ENCODE measurements at places on chromosomes 12 and 14. TPM values are rescaled to one million over a fixed set of nuclear protein-coding genes. Genes with fewer than 3 reads are reported as not detected.

The RAB15 gene
- 3.2 TPM for total RNA-seq

- peak overlapping the region; percentile 90 for H3K27ac ChIP-seq
- no peak for DNase-seq
- H3K36me3 ChIP-seq = no peaks in the 10 kb centered on the region
- H3K4me1 ChIP-seq = no peaks in the 10 kb centered on the region
- peak overlapping the region; percentile 90 for H3K4me3 ChIP-seq
- no peaks in the 10 kb centered on the region for H3K27me3 ChIP-seq
Observed at GRCh38 chr12:58920961-58921861, 907 bp upstream of the LRIG3 start.

The KRT74 gene
- total RNA-seq = not detected

DNA sequence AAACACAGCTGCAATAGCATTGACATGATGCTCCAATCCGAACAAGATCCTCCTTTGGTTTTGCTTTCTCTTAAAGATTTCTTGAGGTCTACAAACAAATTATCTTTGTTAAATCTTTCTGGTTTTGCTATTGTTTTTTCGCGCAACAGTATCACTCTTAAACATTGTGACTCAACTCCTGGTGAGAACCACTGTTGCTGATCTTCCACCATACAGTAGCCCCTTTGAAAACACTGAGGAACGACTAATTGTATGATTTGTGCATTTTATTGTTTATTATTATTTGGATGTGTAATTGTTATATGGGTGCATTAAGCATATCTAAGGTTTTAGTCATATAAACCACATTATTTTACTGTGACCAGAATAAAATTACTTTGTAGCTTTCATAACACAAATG is 282.8 kb downstream of the EGLN3 start:
- no peaks in the 10 kb centered on the region for H3K36me3 ChIP-seq
- no peaks in the 10 kb centered on the region for H3K27me3 ChIP-seq

DNA sequence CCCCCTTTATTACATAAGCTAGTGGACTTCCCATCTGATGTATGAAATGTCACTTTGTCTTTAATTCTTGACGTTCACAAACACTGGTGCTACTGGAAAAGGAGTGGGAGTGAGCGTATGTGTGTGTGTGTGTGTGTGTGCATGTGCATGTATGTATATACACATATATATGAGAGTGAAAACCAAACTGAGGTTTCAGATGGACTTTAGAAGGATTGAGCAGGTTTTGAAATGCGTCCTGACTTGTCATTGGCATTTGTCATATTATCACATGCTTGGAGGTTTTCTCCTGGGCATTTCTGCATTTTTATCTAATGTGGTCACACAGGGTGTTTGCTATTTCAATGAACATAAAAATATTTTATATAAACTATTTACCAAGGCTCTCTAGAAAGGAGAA is 1085.9 kb downstream of the BCL11B start:
- no peaks in the 10 kb centered on the region for H3K27me3 ChIP-seq
- H3K36me3 ChIP-seq = no peaks in the 10 kb centered on the region
- DNase-seq = no peak
- no peaks in the 10 kb centered on the region for H3K4me1 ChIP-seq
- H3K27ac ChIP-seq = no peak overlapping the region

The DEGS2 gene
- total RNA-seq = 0.54 TPM

GRCh38 chr12:70732287-70732686 is 95.1 kb upstream of the PTPRB start:
- H3K27me3 ChIP-seq = no peaks in the 10 kb centered on the region
- no peak overlapping the region for H3K4me3 ChIP-seq
- no peak overlapping the region for H3K27ac ChIP-seq
- DNase-seq = no peak
- H3K36me3 ChIP-seq = no peaks in the 10 kb centered on the region

- peaks cover 6% of the 10 kb centered on the region for H3K4me1 ChIP-seq
- no peak for DNase-seq
- H3K36me3 ChIP-seq = no peaks in the 10 kb centered on the region
- no peak overlapping the region for H3K27ac ChIP-seq
- no peak overlapping the region for H3K4me3 ChIP-seq
Observed at GRCh38 chr14:71959055-71959454, 26.8 kb downstream of the RGS6 start.

GRCh38 chr14:91342206-91342760 is 75.3 kb downstream of the CCDC88C start:
- H3K4me3 ChIP-seq = no peak overlapping the region
- H3K27ac ChIP-seq = no peak overlapping the region
- H3K4me1 ChIP-seq = no peaks in the 10 kb centered on the region
- no peak for DNase-seq
- no peaks in the 10 kb centered on the region for H3K36me3 ChIP-seq
- H3K27me3 ChIP-seq = no peaks in the 10 kb centered on the region

DNA sequence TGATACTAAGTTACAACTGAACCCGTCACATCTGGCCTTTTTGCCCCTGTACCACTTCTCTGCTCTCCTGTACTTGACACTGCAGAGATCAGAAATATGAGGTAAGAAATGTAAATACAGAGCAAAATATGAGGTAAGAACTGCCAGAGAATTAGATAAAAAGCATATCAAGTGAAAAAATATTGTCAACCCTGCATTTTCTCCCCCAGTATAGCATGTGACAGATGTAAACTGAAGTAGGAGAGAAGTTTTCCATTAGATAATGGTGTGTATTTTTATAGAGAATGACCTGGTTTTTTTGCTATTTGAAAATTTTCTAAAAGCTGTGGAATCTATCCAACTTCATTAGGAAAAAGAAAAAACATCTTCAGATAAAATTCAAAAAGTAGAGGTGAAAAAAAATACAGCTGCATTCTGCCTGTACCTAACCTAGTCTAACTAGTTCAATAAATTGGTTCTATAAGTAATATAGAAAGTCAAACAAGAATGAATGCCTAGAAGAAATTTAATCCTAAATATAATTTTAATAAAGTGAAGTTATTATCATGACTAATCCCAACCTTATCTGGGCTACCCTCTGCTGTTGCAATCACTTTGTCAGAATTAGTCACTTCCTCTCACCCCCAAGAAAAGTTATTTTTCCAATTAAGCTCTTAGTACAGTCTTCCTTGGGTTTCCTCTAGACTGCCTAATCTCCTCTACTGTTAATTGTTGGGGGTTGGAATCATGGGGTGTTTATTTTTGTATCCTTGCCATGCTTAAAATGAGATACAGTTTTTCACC is 210.0 kb downstream of the RASSF9 start:
- H3K4me3 ChIP-seq = no peak overlapping the region
- no peak overlapping the region for H3K27ac ChIP-seq
- no peaks in the 10 kb centered on the region for H3K36me3 ChIP-seq
- no peaks in the 10 kb centered on the region for H3K27me3 ChIP-seq
- H3K4me1 ChIP-seq = no peaks in the 10 kb centered on the region

The AQP6 gene
- 0.71 TPM for total RNA-seq

DNA sequence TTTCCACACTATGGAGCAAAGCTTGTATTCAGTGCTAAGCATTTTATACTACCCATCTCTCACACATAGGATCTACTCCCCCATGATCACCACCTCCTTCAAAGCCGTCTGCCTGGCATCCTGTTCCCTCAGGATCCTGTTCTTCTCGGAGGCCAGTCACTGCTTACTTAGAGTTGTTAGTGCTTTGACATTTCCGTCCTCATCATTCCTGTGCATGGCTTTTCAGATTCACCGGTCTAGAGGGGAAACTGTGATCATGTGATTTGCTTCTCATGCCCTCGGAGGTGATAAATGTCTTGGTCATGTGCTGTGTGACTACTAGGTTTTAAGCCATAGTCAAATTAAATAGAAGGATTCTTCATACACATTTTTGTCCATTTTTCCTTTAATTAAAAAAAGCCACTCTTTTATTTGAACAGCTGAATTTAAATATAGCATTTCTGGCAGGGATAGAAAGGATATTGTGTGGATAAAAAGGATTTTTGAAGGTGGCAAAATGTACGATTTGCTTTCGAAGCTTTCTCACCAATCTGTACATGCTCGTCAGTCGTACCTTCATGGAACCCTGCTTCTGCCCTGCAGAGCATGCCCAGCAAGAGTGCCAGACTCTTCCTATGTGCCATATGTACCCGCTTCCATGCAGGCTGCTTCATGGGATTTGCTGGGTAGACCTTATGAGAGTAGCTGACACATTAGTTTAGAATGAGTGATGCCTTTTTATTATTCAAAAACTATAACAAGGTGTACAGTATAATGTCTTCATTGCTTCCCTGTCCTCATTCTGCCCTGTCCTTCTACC is 53.3 kb downstream of the BMAL2 start:
- H3K36me3 ChIP-seq = no peaks in the 10 kb centered on the region
- H3K27ac ChIP-seq = no peak overlapping the region
- H3K4me1 ChIP-seq = no peaks in the 10 kb centered on the region
- no peak for DNase-seq
- H3K4me3 ChIP-seq = no peak overlapping the region
- no peaks in the 10 kb centered on the region for H3K27me3 ChIP-seq

- no peak overlapping the region for H3K4me3 ChIP-seq
- DNase-seq = no peak
- H3K4me1 ChIP-seq = no peaks in the 10 kb centered on the region
- no peaks in the 10 kb centered on the region for H3K27me3 ChIP-seq
- peaks cover 5% of the 10 kb centered on the region for H3K36me3 ChIP-seq
Observed at GRCh38 chr12:47231456-47231855, 151.7 kb upstream of the AMIGO2 start.

DNA sequence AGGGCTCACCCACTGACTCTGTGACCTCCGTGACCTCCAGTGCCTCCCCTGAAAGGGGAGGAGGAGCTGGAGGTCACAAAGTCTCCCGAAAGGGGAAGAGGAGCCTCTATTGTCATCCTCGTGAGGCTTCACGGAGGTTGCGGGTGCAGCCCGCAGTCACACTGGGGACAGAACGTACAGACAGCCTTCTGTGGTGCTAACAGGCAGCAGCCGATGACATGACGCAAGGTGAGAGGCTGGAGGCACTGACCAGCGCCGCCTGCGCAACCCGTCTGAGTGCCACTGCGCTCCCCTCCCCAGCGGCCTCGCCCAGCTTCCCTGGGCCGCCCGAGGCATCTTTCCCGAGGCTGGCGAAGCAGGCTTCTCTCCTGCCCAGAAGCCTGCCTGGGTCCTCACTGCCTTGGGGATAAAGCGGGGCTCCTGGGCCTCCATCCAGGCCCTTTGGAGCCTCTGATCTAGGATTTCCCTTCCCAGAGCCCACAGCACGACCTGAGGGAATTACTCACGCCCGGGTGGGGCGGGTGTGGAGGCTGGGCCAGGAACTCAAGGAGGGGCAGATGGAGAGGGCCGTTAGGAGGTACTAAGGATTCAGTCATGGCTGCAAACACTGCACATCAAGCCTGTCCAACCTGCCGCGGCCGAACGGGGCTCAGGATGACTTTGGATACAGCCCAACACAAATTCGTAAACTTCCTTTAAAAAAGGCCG is 12.3 kb upstream of the LBHD2 start:
- peaks cover 7% of the 10 kb centered on the region for H3K4me1 ChIP-seq
- H3K27ac ChIP-seq = peak overlapping the region; percentile 48
- no peaks in the 10 kb centered on the region for H3K27me3 ChIP-seq

GRCh38 chr14:23704890-23705289 is 68.7 kb downstream of the DHRS2 start:
- no peak for DNase-seq
- no peak overlapping the region for H3K4me3 ChIP-seq
- no peaks in the 10 kb centered on the region for H3K27me3 ChIP-seq
- H3K27ac ChIP-seq = no peak overlapping the region
- no peaks in the 10 kb centered on the region for H3K36me3 ChIP-seq

- DNase-seq = no peak
- H3K4me3 ChIP-seq = no peak overlapping the region
- H3K27me3 ChIP-seq = no peaks in the 10 kb centered on the region
- H3K27ac ChIP-seq = no peak overlapping the region
- no peaks in the 10 kb centered on the region for H3K36me3 ChIP-seq
Observed at GRCh38 chr12:69428351-69429073, 41.7 kb upstream of the FRS2 start.

DNA sequence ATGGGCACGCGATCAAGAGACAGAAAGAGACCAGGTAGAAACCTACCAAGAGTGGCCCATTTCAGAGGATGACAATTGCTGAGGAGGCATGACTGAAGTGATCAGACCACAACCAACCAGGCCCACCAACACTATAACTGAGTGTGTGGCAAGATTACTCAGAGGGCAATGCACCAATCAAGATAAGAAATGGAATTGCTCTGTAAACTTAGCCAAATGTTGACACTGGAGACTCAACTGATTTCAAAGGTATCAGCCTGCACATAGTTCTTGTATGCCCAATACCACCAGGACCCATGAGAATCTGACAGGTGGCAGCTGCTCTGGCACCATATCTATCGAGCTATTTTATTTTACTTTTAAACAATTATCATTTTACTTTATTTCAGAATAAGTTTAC is 128.9 kb downstream of the FOXN3 start:
- no peaks in the 10 kb centered on the region for H3K4me1 ChIP-seq
- no peak overlapping the region for H3K4me3 ChIP-seq
- DNase-seq = no peak
- H3K27me3 ChIP-seq = no peaks in the 10 kb centered on the region
- H3K36me3 ChIP-seq = no peaks in the 10 kb centered on the region

DNA sequence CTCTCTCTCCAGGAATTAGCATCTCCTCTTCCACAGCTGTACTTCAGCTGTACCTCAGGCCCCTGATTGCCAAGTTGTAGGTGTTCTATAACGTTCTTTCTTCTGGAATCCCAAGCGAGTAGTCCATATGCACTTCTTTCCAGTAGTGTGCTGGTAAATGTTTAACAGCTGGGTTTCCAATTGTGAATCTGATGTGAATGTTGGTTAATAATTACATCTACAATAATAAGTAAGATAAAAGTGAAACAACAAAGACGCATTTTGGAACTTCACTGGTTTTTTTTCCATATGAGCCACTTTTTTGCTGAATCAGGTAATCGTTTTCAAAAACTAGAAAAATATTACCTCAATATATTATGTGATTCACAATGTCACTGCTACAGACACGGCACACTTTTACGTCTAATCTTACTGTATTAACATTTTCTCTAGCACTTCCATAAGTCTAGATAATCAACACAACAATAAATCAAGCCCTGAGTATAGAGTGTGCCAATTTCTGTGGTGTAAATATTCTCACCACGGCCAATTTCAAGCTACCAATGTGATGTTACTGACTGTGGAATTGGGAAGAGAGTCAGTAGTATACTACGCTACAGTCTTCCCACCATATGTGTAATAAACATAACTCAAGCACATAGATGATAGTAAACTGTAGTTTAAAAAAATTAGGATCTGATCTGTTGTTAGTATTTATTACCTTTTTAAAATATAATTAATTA is 113.0 kb downstream of the ZFP36L1 start:
- no peaks in the 10 kb centered on the region for H3K27me3 ChIP-seq
- H3K36me3 ChIP-seq = no peaks in the 10 kb centered on the region
- H3K4me3 ChIP-seq = no peak overlapping the region

GRCh38 chr14:89911010-89911919 is 43.3 kb downstream of the EFCAB11 start:
- no peaks in the 10 kb centered on the region for H3K4me1 ChIP-seq
- H3K36me3 ChIP-seq = no peaks in the 10 kb centered on the region
- H3K27me3 ChIP-seq = no peaks in the 10 kb centered on the region
- no peak overlapping the region for H3K4me3 ChIP-seq
- H3K27ac ChIP-seq = no peak overlapping the region

The CHGA gene
- 0.99 TPM for total RNA-seq

- H3K4me3 ChIP-seq = no peak overlapping the region
- no peak overlapping the region for H3K27ac ChIP-seq
- no peaks in the 10 kb centered on the region for H3K27me3 ChIP-seq
- H3K36me3 ChIP-seq = peaks cover under 1% of the 10 kb centered on the region
- no peak for DNase-seq
- H3K4me1 ChIP-seq = peaks cover 5% of the 10 kb centered on the region
Observed at GRCh38 chr12:7937833-7938506, 2.0 kb upstream of the SLC2A3 start.
